ENCODE measurements at places on chromosomes 1 and 21.

DNA sequence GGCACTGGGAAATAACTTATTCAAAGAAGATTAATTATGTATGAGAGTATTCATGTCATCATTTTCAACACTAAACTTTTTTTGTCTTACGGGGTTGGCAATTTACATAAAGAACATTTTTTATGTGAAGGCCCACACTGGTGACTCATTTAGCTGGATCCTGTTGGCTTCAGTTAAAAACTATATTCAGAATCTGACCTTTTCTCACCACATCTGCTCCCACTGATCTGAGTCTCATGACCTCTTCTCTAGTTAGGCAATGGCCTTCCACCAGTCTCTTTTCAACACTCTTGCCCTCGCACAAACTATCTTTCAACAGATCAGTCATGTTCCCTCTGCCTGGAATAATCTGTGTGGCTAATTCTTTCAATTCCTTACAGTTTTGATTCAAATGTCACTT lies 53.4 kb downstream of the TMPRSS15 start:
- peak; percentile 6 for DNase-seq

- DNase-seq, result no peak
Observed at GRCh38 chr1:115351143-115351542, 13.1 kb upstream of the NGF start.

DNA sequence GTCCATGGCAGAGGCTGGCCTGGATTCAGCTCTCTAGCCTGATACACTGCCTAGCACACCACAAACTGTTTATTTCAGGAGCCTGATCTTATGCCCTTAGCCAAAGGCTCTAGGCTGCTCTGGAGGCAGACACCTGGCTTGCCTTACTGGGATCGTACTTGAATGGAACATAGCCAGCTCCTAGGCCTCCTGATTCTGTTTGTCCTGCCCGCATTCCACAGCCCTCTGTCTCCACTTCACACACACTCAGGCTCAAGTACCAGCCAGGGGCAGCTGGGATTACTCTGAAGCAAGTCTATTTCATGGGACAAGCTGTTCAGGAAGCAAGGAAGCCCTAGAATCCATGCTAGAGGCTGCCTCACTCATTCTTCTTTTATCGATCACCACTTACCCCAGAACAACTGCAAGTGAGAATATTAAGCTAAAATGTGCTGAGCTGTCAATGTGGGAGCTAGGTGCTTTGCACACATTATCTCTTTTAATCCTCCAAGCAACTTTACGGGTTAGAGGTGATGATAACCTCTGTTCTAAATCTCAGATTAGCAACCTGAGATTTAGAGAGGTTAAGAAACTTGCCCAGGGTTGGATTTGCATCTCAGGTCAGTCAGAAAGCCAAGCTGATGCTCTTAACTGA lies 31.1 kb upstream of the CYP4B1 start:
- no peak for DNase-seq

DNA sequence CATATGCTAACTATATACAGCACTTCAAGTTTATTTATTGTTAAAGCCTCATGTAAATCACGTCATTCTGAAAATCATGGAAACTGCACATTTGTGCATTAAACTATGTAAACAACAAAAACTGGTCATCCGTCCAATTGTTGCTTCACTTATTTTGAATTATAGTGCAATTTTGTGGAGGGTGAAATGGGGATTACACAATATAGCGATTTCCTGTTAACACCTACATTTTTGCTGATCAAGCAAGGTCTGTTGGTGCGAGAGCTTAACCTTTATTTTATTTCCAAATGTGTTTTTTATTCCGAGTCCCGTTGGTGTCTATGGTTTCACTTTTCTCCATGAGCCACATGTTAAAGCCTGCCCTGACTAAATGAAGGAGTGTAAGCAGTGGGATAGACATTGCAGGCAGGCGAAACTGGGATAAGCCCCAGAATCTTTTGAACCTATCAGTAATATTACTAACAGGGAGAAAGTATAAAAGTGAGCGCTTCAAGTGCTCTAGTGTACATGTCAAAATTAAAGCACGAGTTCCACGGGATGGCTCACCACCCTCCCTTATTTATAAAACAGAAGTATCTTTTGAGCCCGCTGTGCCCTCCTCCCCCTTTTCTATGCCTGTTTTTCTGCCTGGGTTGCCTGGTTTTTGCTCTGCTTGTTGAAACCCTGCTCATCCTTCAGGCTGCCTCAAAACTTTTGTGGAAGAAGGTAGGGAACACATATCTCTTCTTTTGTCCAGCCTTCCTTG lies 120.7 kb downstream of the NFIA start:
- DNase-seq, result no peak

DNA sequence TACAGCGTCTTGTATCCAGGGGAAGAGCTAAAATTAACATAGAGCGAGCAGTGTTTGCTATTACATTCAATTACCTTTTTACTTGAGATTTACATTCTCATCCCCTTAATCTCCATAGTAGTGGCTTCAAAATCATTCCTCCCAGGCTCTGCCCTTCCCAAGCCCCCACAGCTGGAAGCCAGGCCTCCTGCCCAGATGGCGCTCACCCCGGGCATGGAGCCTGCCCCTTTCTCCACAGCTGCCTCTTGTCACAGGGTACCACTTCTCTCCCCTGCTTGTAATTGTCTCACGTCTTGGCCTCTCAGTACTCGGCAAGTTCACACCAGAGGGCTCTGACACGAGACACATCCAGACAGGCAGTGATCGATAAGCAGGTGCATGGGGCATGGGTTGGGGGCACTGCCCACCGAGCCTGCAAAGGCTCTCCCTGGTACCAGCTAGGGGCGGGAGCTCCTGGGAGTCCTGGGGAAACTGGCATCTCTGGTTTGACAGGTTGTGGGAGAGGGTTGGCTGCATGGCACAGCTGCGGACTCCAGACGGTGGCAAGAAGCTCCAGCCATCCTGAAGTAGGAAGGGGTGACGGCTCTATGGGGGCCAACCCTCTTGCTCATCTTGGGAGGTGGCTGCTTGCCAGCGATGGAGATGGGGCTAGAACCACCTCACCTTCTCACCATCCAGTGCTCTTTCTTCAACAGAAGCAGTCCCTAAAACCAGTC lies 20.1 kb downstream of the CASZ1 start:
- DNase-seq, result no peak

DNA sequence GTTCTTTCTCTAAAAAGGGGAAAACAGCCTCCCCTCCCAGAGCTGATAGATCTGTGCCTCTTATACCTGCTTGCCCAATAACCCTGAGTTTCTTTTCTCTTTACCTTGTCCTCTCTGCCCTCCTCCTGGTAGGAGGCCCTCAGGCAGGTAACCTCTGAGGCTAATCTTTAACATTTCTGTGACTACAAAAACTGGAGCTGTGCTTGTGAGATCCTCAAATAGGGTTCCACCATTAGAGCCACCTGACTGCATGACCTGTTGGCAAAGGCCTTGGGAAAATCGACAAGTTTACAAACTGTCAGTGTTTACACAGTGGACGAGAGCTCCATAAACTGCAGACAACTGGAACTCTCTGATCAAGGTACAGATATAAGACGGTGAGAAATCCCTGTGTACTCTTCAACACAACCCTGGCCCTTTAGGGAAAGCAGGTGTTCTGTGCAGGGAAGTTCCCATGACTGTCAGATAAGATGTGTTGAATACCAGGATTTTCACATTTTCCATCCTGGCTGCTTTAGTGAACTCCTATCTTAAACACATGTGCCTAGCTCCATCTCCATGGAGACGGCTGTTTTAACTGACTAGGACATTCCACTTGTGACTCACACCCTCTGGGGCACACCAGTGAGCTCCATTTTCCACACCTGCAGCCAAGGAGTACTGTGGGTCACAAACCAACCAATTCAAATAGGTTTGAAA lies 38.3 kb downstream of the ECE1 start:
- DNase-seq, result peak; percentile 93

DNA sequence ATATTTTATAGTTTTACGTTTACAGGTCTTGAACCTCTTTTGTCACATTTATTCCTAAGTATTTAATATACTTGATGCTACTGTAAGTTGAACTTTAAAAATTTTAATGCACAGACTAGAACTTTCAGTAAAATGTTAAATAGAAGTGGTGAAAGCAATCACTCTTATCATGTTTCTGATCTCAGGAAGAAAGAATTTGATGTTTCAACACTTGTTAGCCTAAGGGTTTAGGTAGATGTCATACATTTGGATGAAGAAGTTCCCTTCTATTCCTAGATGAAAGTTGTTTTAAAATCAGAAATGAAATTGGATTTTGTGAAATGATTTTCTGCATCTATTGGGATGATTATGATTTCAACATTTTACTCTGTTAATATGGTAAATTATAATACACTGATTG lies 63.6 kb upstream of the TTLL7 start:
- DNase-seq, result no peak

- DNase-seq, result peak; percentile 79
Observed at GRCh38 chr1:16903054-16903453, 7.3 kb downstream of the RNU1-2 start.

DNA sequence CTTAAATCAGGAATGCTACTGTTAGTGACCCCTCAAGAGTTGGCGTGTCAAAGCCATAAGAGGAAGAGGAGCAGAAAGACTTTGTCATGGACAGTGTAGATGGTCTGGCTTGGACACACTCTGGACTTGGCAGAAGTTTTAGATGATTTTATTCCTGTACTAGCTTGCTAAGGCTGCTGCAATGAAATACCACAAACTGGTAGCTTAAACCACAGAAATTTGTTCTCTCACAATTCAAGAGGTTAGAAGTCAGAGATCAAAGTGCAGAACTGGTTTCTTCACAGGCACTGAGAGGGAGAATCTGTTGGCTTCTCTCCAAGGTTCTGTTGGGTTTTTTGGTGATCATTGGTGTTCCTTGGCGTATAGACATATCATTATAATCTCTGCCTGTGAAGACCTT lies 869.8 kb upstream of the B3GALT2 start:
- no peak for DNase-seq

DNA sequence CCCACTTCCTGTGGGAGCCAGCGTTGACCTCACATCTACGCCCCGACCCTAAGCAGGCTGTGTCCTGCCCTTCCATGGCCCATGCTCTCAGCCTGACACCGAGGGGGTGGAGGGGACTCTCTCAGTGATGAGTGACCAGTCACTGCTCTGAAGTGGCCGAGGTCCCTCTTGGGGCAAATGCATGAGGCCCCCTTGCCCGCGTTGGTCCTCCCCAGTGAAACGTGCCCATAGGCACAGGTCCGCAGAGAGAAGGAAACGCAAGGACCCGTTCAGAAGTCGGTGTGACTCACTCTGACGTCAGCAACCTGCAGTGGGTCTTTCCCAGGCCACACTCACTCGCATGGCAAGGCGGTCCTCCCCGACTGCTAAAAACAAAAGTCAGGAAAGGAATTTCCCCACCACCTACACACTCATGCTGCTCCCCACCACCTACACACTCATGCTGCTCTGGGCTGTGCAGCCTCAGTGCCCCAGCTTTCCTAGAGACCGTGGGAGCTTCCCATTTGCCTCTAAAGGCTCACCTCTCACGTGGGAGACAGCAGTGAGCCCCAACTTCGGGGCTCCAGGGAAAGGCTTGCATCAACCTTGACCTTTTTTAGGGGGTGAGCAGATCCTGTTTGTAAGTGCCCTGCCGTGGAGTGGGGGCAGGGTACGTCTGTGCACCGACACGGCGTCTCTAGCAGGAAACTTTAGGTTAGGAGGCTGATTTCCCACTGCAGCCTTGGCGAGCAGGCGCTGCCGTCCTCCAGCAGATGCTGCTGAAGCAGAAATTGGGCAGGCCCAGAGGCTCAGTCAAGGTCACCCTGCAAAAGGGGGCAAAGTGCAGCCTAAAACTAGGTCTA lies 11.4 kb downstream of the UBASH3A start:
- peak; percentile 95 for DNase-seq

GRCh38 chr21:32712043-32712442 lies 15.8 kb downstream of the SYNJ1 start:
- DNase-seq, result no peak

DNA sequence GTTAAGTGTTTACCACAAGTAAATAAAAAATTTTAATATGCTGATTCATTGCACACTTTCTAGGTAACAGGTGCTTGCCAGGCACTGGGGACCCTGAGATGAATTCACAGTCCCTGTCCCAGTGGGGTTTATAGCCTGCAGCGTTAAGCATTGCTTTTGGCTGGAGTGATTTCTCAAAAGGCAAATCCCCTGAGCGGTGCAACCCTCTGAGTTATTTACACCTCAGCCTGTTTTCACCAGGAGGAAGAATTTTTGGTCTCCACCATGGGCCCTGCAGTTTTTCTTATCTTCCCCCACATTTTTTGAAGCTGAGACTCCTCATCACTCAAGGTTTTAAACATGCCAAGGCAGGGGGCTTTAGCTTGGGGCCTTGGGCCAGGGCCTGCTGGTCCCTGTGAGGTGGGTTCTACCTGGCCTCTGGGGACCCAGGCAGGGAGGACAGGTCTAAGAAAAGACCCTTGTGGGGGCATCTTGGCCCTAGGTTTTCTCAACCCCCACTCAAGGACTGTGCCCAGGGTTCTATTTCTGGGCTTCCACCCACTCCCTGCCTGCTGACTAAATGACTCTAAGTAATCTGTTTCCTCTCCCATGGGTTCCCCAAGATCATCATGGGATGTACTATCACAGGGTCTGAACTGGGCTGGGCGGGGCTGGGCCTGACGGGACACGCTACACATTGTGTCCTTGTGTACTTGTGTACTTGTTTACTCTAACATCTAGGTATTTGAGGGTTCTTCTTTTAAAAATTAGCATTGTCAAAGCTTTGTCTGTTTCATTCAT lies 10.2 kb upstream of the CHIT1 start:
- DNase-seq, result no peak

DNA sequence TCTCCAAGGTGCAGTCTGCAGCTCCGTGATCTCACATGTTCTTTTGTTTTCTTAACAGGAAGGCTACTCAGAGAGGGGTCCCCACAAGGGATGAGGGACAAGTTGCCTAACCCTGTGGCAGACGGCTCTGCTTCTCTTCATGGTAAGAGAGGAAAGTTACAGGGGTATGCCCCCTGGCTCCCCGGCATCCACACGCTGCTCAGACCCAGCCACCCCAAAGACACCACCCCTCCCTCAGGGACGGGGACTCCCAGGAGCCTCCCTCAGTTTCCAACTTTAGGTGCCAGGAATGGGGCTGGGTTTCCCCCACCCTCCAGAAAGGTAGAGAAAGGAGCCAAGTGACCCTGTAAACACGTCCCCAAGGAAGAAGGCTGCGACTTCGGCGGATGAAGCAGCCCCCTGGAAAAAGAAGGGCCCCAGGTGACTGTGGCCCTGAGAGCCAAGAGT lies 19.7 kb downstream of the OPTC start:
- DNase-seq, result no peak

DNA sequence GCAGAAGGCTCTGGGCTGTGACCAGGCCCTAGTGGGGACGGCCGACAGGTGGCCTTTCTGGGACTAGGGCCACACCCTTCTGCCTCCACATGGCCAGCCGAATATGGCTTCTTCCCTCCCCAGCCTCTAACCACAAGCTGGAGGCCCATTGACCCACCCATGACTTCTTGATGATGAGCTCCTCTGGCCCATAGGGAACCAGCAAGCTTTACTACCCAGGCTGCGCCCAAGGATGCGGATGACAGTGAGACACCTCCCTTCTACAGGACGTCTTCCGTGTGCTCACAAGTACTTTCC lies 41.0 kb downstream of the LDLRAD2 start:
- no peak for DNase-seq

- no peak for DNase-seq
Observed at GRCh38 chr1:200257235-200257634, 152.6 kb downstream of the ZNF281 start.

Measured in brain microvascular endothelial cell (primary cell).